ENCODE measurements at places on chromosomes 13 and 19.

DNA sequence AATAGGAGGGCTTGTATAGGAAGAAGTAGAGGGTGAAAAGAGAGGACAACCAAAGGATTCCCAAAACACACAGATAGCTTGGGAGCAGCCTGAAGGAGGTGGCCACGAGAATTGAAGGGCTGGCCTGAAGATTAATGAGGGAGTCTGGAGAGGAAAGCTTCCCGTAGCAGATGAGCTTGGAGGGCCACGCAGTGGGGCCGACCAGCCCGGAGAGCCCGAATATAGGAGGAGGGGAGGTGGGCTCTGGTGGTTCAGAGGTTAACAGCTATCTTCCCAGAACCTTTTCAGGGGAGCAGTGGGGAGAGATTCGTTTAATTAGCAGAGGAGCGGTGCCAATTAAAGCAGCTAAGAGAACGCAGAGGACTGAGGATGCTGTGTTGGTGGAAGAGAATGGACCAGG lies 154.9 kb downstream of the STK24 start:
- no peak for DNase-seq

- no peak for DNase-seq
Observed at GRCh38 chr13:91622778-91623550, 224.5 kb downstream of the GPC5 start.

GRCh38 chr13:25923217-25924085 lies 128.4 kb downstream of the SHISA2 start:
- DNase-seq, result no peak

GRCh38 chr19:10111405-10111811 lies at the start of gene P2RY11:
P2RY11 (plus strand) TSS chr19:10111693; CDS start chr19:10111722, 29 bp downstream.
- peak; percentile 37 for DNase-seq

- no peak for DNase-seq
Observed at GRCh38 chr13:21330126-21330861, 128.8 kb downstream of the ZDHHC20 start.

GRCh38 chr19:3699741-3700241 lies 477 bp downstream of the PIP5K1C start:
- no peak for DNase-seq

- no peak for DNase-seq
Observed at GRCh38 chr13:25686831-25687470, 315.2 kb downstream of the ATP8A2 start.

- DNase-seq, result no peak
Observed at GRCh38 chr19:29188289-29189032, 24.5 kb downstream of the UQCRFS1 start.

DNA sequence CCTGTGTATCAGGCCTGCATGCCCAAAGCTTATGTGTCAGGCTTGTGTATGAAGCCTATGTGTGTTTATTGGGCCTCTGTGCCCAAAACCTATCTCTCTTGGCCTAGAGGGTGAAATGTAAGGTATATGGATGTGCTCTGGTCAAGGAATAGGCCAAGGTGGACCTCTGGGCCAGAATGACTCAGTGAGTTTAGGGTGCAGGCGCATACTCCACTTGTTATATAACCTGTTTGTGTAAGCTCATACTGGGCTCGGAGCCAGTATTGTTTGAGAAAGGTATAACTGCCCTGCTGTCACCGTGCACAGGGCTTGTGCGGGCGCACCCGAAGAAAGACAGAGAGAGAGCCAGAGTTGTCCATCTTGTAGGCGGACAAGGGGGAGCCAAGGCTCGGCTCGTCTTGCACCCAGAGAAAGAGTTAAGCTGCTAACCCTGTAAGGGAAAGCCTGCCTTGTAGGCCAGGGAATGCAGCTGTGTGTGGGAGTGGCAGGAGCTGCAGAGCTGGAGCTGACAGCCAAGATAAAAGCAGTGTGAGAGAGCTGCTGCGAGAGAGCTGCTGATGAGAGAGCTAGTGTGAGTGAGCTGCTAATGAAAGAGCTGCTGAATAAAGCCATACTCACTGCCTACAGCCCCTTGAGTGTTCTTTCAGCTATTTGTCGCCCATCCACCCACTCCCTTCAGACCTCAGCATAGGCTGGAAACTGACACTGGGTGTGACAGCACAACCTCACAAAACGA lies 43.4 kb upstream of the N4BP2L1 start:
- DNase-seq, result no peak

- no peak for DNase-seq
Observed at GRCh38 chr13:80029170-80029569, 311.8 kb downstream of the SPRY2 start.

DNA sequence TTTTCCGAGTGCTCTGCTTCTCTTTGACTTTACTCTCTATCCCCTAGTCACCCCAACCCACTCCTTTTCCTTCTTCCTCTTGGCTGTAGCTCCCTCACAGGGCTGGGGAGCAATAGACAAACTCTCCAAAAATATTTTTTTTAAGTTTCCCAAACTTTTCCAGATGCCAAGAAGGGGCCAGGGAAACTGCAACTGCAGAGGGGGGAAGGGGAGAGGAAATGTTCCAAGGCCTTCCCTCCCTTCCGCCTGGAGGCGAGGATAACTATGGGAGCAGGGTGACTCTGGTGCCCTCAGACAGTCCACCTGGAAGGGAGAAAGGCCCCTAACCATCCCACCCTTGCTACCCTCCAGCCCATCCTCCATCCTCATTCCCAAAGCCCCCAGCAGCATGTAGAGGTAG lies 49.4 kb downstream of the LYL1 start:
- no peak for DNase-seq

GRCh38 chr13:39684531-39685137 lies 29.2 kb downstream of the COG6 start:
- DNase-seq, result peak; percentile 37

DNA sequence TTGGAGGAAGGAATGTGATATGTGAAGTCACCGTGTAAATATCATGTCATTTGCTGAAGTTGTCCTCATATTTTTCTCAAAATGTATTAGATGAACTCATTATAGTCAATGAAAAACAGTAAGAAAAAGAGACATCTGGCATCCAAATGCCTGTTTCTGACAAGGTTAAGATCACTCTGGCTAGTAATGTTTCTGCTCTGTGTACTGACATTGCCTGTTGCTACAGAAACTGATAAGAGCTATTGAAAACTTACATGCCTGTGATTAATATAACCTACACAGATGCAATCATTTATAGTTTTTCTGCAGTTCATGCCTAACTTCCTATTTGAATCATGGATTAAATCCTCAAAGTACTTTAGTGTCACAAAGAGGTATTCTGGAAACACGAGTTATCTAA lies 249.8 kb downstream of the NBEA start:
- no peak for DNase-seq

DNA sequence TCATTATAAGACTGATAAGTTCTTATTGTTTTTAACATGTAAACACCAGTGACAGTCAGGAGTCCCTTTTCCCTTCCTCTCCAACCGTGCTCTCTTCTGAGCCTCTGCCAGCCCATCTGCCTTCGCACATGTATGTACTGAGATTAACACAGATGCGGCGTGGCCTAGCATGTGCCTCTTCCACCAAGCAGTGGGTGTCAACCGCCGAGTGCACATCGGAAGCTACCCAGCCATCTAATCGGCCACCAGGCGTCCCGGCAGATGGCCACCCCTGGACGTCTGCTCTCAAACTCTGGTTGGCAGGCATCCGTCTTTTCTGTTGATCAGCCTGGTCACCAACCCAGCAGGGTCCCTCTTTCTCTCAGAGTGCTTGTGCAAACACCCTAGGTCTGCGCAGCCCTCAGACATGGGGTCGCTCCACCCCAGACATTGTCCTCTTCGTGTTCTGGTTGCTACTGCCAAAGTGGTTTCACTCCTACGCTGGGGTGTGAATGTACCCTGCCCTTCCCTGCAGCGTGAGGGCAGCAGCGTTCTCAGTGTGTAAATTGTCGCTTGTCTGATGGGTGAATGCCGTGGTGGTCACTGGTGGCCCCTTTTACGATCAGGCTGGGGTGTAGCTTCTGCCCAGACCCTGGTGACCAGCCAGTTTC lies 57.7 kb upstream of the LDLR start:
- no peak for DNase-seq

DNA sequence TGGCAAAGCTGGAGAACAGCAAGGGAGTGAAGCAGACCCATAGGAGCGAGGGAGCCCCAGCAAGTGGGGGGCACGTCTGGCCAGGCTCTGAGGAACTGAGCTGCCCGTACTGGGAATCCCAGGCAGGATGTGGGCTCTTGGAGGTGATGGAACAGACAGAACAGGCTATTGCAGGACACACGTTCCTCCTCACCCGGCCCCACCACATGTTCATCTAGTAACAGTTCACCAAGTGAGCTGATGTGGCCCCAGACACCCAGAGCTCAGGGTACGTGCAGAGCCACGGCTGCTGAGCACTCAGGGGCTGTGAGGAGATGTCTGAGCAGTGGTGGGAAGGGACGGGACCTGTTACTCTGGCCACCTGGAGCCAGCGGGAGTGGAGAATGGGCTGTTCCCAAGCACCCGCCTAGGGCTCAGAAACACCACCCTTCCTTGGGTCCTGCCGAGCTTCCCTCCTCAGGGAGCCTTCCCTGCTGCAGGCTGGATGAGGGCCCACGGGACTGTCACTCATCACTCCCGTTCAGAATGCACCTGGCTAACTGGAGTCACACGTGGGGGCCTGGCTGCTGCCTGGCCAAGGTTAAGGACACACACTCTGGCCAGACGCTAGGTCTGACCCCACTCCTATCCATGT lies 18.4 kb downstream of the ELL start:
- DNase-seq, result no peak

GRCh38 chr19:40524133-40524549 lies 52.5 kb upstream of the SHKBP1 start:
- DNase-seq, result no peak

DNA sequence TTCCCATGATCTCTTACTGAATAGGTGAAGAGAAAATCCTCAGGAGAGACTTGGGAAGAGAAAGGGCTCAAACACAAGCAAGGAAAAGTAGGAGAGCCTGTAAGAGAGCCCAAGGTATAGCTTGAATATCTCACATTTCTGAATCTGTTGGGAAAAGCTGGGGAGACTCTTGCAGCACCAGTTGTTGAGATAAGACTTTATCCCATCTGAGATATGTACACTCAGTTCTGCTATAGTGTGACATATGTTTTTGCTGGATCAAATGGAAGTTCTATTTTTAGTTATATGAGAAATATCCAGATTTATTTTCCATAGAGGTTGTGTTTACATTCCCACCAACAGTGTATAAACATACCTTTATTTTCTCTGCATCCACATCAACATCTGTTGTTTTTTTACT lies 246.1 kb downstream of the NDFIP2 start:
- DNase-seq, result no peak

DNA sequence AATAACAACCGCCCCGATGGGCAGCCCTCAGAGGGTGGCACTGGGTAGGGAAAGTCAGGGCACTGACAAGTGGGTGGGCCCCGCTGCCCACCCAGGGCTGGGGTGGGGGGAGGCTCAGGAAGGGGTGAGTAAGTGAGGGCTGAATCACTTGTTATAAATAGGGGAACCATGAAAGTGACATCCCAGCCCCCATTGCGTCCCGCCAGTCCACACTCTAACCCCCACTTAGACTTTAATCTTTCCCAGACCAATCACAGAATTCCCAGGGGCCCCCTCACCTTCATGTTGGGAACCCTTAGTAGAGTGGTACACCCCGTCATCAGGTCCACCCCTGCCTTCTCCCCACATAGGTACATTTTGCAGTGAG lies 37.0 kb upstream of the NANOS3 start:
- DNase-seq, result no peak

GRCh38 chr19:57437931-57438330 lies 2.8 kb downstream of the ZNF749 start:
- no peak for DNase-seq

DNA sequence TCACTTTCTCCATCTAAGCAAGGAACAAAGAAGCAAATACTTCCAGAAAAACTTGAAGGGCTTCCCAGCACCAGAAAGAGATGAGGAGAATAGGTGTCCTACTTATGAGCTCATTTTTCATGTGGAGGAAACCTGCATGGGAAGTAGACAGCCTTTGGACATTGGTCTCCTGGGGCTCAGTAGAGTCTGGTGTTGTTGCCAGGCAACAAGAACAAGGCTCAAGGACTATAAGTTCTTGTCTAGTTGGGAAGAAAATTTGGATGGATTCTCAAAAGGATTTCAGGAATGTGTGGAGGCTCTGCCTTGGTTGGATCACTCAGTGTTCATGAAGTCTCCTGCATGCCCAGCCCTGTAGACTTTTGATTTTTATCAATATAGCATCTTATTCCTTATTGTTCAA lies 84.5 kb downstream of the MBNL2 start:
- no peak for DNase-seq

- no peak for DNase-seq
Observed at GRCh38 chr13:74015137-74015536, 119.1 kb downstream of the KLF12 start.

- no peak for DNase-seq
Observed at GRCh38 chr13:105543742-105544141, 991.7 kb downstream of the EFNB2 start.

DNA sequence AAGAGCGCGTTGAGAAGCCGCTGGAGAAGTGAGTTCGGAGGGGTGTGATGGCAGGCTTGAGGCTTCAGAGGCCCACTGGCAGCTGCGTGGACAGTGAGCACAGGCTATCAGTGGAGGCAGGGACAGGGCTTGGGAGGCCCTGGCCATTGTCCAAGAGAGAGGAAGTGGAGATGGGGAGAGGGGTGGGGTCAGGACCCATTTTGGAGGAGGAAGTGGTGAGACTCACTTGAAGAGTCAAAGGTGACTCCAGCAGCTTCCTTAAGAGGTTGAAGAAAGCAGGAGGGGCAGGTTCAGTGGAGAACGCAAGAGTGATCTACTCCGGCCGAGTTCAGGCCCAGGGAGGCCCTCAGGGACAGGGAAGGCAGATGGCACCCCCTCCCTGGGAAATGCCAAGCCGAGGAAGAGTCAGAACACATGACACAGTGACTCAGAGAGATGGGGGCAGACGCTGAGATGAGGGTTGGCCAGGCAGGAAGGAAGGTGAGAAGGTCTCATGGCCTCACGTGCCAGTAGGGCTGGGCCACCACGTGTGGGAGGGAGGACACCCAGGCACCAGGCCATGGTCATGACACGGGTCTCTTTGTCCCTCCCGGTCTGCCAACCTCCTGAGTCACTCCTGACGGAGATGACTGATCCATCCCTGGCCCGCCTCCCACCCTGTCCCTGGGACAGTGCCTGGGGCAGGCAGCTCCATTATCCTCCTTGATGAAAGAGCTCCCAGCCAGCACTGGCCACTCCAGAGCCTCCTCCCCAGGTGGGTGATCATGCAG lies 10.1 kb upstream of the CD22 start:
- peak; percentile 50 for DNase-seq

GRCh38 chr13:113040597-113041292 lies 64.8 kb upstream of the F7 start:
- DNase-seq, result no peak

- no peak for DNase-seq
Observed at GRCh38 chr13:20140487-20140886, 20.4 kb downstream of the GJA3 start.

Data from naive B cell (primary cell).